ENCODE measurements at places on chromosomes 2 and 18.

DNA sequence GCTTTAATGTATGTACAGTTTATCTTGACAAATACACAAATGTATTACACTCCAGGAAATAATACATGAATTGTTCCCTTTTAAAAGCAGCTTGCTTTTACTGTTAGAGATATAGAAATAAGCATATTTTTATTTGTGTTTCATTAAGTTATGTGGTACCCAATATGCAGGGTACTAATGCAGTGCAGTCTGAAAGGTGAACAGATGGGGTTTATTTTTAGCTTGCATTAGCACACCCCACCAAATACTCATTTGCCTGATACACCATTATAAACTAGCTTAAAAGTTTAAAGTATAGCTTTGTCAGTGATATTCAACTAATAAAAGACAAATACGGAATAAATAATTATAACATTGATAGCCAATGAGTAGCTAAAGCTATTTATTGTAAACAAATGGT lies 394.7 kb upstream of the ZNF804A start:
- no peak for DNase-seq

DNA sequence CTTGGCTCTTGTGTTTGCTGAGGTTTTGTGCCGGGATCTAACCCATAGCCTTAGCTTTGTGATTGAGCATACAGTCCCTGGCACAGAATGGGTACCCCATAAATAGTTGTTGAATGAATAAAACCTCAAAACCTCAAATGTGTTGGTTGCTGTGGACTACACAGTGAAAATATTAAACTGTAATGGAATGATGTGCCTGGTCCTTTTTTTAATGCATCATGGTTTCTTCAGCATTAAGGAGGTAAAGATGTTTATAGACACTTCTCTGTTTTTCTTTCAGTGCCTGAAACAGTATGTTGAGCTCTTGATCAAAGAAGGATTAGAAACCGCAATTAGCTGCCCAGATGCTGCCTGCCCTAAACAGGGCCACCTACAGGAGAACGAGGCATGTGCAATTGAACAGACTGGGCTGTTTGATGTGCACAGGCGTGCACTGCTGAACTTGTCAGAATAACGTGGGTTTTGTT lies 97.0 kb downstream of the RNF144A start:
- DNase-seq = no peak

- DNase-seq = no peak
Measured at GRCh38 chr2:40550085-40550484, 98.2 kb upstream of the SLC8A1 start.

GRCh38 chr2:68107475-68107874 lies 44.7 kb upstream of the C1D start:
- no peak for DNase-seq

DNA sequence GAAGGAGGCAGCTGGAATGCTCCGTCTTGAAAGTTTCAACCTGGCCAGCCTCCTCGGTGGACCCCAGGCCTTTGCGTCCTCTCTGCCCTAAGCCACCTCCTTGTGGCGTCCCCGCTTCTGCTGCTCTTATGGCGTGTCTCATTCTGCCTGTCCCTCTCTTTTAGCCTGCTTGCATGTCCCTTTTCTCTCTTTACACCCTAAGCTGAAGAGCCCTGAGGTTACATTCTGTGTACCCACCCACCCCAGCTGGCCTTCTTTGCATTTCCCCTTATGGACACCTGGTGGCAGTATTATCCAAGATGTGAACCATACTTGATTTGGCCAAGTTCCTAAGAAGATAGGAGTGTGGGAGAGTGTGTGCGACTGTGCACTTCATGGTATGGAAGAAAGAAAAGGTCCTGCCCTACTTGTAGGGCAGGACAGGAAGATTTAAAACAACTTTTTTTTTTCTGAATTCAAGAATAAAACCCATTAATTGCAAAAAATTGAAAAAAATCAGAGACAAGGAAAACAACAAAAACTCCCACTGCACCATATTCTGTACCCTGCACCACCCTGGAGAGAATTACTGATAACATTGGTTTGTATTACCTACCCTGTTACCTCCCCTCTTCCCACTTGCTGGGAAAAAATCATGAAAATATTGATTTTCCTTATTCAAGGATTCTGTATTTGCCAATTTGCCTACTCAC lies 77.4 kb downstream of the DYSF start:
- DNase-seq = no peak

- DNase-seq = no peak
Measured at GRCh38 chr18:75065251-75066000, 143.5 kb downstream of the PTGR3 start.

DNA sequence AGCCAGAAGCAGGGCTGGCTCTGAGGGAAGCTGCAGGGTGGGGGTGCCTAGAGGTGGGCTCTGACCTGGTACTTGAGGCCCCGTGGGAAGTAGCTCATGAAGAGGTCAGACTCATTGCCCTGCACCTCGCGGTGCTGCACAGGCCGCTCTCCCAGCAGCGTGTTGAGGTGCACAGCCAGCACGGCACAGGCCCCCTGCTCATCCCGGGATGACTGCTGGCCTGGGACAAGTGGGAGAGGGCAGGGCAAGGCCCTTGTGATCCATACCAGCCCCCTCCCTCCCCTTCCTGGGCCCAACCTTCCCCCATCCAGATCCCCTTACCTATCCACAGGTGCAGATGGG lies 8.7 kb downstream of the CAPG start:
- no peak for DNase-seq

DNA sequence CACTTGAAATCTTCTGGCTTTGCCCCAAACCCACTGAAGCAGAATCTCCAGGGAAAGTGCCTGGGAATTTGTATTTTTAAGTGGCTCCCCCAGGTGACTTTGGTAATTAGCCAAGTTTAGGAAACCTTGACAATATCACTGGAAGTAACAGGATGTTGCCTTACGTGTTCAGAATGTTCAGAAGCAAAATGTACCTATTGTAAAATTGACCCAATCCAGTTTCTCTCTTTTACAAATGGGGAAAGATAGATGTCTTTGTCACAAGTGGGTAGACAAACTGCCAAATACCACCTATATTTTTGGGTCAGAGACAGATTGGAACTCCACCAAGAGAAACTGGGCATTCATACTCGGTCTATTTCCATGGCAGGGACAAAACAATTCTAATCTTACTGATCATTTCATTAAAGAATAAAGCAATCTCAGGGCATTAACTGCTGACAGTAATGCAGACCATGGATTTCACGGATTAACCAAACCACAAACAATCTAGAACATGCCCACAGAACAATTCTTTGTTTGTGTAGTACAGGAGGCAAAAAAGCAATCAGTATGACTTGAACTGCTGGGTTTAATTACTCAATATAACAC lies 255.8 kb downstream of the ERBB4 start:
- DNase-seq = no peak

- no peak for DNase-seq
Measured at GRCh38 chr2:160635488-160635887, 141.9 kb upstream of the RBMS1 start.

GRCh38 chr18:26941584-26941983 lies 76.1 kb upstream of the AQP4 start:
- DNase-seq = no peak

- DNase-seq = no peak
Measured at GRCh38 chr2:239329972-239330572, 70.7 kb downstream of the HDAC4 start.

DNA sequence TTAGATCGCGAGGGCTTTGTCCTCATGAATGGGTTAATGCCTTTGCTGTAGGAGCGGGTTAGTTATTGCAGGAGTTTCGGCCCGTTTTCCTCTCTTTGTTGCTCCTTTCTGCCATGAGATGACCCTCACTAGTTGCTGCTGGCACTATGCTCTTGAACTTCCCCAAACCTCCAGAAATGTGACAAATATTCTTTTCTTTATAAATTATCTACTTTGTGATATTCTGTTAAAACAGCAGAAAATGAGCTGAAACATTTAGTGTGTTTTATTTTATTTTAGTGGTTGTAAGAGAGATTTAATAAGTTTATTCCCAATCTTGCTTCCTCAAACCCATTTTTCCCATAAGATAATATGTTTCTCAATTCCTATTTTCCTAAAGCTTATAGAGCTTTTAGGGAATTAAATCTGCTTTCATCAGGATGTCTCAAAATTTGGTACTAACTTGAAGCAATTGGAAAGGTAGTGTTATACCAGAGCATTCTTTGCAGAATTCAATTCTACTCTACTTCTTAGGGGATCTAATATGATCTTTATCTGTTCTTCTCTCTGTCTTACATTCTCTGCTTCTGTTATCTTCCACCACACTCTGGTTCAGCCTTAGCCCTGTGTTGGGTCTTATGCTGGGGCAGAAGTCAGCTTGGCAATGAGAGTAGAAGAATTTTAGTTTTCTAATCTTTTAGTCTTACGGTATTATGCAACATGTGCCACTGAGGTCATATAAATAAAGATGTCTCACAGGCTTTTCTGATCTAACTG lies 23.1 kb downstream of the DDX1 start:
- no peak for DNase-seq

- no peak for DNase-seq
Measured at GRCh38 chr18:7931763-7932162, 364.6 kb downstream of the PTPRM start.

DNA sequence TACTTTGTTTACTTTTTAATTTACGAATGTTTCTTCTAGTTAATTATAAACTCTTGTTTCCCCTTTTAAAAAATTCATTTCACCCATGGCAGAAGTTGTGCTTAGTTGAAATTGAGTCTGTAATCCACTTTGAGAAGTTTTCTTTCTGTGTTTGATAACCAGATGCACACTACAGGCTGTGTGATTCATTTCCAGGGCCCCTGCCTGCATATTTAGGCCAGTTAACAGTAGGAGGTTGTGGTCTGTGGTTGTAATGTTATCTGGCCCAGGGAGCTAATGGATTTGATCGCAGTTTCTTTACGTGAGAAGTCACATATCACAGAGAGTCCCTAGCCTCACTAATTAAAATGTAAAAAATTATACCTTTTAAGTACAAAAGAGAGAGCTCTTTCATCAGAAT lies 3.3 kb downstream of the CDH7 start:
- no peak for DNase-seq

DNA sequence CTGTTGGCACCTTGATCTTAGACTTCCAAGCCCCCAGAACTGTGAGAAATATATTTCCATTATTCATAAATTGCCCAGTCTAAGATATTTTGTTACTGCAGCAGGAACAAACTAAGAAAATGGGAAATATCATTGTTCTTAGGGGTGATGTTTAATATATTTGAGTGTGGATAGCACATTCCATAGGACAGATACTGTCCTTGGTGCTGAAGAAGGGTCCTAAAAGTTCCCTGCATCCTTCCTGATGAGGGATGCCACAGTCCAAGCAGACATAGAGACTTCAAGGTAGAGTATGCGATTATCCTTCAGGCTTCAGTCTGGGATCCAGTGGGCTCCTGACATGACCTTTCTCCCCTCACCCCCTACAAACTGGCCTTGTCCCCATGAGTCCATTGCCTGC lies 689.0 kb downstream of the TDRD15 start:
- no peak for DNase-seq

DNA sequence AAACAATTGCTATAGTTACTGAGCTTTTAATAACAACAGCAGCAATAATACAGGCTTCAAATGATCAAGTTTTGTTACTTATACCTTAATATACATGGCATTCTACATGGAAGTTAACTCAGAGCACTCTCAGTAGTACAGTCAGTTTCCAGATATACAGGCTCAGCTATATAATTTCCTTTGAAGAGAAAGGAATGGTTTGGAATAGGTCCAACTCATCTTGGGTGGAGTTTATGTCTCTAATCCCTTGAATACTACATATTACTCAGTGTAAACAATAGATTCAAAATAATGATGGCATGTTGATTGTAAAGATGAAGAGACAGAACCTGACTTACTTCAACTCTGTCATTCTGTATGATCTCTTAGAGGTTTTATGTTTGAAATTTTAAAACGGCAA lies 174.9 kb downstream of the EPHA4 start:
- DNase-seq = no peak

DNA sequence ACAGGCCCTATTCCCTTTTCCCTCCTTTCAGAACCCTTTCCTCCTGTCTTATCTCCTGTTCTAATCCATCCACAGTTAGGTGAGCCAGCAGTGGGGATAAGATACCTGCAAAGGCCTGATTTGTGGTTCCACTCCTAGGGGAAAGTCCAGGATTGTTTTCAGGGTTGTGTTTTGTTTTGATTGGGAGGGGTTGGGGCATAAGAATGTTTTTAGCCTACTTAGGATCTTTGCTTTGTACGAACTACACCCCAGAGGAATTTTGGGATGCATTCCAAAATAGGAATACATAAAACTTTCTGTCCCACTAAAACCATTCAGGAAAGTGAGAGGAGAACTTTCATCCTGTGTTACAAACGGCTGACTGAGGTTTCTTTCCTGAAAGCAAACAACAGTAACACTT lies 150.8 kb upstream of the PGAP1 start:
- DNase-seq = no peak

GRCh38 chr2:239874636-239875356 lies 150.3 kb downstream of the NDUFA10 start:
- no peak for DNase-seq

DNA sequence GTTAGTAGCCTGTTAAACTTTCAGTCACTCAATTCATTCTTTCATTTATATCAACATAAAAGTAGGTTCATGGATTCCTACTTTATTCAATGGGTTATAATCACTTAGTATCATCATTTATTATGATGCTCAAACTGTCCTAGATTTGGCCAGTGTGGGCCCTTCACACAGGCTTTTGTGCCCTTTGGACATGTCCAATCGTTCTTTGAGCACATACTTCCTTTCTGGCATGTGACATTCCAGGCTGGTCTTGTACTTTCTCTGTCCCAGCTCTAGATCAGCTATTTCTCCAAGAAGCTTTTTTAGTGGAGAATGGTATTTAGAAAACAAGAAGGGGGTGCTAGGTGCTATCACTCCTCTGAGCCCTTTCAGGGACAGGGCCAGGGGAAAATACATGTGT lies 11.5 kb downstream of the POLR1A start:
- DNase-seq = no peak

DNA sequence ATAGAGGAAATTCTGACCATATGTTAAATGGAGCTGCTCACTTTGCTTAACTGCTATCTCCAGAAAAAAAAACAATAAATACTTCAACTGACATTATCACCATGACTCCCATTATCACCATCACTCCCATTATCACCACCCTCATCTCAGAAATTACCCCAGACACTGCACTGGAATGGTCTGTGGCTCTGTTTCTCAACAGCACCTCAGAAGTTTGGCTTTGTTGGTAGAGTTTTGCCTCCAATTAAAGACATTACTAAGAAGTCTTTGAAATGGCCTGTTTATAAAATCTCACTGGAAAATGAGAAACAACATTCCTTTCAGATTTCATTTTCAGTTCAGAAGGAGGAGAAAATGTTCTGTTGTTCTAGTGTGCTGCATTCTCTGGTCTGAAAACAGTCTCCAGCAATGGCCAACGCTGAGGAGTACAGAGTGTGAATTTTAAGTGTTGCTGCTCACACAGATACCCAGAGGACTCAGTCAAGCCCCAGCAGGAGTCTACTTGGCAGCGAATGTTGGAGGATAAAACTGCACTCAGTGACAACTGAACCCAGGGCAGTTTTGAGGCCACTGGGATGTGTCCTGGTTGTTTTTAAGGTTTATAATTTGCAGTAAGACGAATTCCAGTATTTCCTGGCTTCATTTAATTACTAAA lies 364.5 kb upstream of the CDH2 start:
- DNase-seq = no peak

DNA sequence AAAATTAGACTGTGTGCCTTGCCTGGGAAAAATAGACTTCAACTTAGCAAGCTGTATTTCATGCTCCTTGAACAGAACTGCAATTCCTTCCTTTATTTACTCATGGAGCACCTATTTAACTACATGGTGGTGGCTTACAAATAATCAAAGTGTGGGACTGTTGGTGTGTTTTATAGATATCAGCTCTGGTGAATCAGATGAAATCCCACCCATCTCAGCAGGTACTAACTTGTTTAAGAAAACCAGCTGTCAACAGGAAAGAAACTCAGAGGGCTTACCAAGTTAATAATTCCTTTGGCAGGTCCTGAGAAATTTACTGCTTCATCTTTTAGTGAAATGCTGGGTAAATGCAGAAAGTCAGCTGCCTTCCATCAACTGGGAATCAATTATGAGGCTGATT lies 830.6 kb downstream of the SLC4A3 start:
- no peak for DNase-seq

Data from activated T-helper 1 cell treated with Interleukin-2 at 50 U/mL for 16 hours (primary cell).